GM12891 (cell line): ENCODE measurements at places on chromosomes 2 and 18.

DNA sequence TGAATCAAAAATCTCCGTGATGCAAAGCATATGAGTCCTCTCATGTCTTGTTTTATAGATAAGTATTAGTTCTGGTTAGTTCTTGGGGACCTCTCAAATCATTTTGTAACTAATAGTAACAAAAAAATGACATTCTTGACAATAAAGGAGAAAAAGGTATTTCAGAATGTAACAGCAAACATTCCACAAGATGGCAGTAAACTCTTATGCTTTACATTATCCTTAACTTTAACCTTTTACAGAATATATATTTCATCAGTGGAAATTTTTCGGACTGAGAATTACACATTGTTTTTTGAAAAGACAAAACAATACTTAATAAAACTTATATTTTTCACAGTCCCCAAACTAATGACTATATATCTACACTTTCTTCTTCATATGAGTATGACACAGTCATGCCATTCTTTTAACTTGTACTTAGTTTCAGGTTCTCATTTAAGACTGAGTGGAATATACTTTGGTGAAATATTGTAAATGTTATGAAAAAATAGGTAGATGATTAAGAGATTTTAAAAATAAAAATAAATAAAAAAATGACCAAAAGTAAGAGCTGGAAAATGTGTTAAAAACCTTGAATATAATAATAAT is 142.9 kb upstream of the NXPH2 start:
- no peak for DNase-seq

DNA sequence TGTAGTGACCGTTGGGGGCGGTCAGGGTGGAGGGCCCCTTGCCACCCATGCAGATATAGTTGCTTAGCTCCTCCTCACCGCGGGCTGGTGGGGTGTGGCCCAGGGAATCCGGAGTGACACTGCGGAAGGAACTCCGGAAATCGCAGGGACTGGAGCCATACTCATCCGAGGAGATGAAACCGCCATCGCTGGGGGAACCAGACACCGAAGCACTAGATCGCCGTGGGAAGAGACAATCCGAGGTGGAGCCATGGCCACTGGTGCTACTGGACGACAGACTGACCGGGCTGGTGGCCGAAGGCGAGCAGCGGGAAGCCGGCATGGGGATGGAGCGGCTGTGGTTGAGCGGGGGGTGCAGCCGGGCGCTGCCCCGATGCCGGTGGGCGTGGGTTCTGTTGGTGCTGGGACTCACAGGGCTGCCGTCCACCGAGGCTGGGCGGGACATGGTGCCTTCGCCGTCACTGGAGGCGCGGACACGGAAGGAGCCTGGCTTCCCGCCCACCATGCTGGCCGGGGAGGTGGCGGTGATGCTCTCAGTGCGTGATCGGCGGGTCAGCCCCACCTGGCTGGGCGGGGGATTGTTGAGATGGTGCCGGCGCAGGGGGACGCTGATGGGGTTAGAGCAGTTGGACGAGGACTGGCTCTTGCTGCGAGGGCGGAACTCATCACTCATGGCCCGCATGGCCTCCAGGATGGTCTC is 2.2 kb downstream of the IRS1 start:
- no peak for DNase-seq

DNA sequence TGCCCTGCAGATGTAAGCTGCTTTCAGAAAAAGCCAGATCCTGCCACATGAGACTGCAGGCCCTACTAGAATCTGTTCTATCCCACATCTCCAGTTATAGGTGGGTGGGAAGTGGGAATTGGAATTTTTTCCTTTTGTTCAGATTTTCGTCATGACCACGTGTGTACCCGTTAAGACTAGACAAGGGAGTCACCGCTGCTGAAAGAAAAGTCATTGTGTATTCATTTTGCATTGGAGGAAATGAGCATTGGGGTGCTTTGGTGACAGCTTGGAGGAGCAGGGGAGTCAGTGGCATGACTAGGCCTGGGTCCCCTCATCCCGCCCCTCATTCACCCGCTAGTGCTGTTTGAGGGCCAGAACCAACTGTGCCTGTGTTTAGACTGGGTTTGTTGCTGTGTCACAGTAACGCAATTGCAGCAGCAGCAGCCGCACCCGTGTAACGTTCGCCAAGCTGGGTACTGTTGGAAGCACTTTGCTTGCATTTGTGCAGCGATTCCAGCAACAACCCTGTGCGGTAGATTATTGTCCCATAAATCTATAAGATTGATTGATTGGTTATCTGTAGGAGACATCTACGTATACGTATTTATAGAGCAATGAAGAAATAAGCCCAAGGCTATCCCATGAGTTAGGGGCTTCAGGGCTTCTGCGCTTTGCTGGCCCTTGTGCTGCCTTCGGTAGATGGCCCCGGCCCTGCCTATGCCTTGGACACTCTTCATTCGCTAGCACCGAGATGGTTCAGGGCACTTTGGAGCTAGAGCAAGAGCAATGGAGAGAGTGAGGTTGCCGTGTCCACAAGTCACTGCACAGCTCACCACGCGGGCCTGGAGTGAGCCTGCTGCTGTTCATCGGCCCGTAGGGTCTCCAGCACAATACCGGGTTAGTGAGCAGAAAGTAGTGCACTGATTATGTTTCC is 194.9 kb downstream of the AGAP1 start:
- no peak for DNase-seq

DNA sequence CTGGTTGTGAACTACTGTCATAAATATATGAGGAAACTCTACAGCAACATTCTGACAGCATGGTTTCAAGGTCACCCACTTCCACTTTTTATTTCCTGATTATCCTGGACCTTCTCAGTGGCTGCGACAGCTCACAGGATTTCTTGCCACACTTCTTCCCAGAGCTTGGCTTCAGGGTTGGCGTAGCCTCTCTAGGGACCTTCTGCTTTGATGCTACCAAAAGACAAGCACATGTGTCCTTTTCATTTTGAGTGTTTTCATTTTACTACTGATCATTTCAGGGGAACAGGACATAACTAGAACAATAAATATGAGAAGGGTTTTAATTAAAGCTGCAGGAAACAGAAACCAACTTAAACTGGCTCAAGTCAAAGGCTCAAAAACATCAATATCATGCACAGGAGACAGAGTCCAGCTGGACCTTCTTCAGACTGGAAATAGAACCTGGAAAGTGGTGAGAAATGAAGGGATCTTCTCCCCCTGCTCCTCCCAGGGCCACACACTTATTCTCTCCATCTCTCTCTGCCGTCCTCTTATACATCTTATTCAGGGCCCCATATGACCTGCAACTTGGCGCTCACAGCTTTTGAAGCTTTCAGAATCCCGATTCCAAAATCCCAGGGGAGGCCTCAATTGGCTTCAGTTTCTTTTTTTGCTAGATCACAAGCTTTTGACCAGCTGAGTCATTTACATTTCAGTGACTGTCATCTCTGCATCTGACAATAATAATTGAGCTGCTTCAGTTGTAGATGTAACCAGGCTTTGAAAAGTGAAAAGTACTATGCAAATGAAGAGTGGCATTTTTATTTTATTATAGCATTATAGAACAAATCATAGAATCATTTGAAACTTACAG is 9.7 kb downstream of the VIT start:
- no peak for DNase-seq

- no peak for DNase-seq
Observed at GRCh38 chr2:32877587-32878510, 68.9 kb upstream of the LTBP1 start.

DNA sequence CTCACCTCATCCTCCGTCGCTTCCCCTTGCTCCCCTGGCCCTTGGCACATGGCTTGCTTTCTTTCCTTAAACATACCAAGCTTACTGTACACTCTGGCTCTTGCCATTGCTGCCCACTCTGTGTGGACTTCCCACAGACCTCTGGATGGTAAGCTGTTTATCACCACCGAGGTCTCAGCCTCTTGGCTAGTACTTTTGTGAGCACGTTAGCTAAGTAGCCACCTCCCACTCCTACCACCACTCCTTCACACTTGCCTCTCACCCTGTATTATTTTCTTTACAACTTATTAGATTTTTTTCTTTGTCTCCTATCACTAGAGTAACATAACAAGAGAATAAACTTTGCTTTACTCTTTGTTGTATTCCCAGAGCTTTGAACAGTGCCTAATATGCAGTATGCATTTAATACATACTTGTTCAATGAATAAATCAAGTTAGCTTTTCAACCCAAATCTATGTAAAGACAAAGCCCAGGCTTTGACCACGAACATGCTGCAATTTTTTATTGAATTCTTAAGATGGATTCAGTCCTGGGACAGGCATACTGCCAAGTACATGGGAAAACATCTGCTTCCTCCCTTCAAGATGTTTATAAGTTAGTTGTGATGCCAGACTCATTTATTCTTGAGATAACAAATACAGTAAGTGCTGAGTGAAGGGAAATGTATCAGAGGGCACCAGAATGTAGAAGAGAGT is 25.0 kb upstream of the MSGN1 start:
- no peak for DNase-seq

DNA sequence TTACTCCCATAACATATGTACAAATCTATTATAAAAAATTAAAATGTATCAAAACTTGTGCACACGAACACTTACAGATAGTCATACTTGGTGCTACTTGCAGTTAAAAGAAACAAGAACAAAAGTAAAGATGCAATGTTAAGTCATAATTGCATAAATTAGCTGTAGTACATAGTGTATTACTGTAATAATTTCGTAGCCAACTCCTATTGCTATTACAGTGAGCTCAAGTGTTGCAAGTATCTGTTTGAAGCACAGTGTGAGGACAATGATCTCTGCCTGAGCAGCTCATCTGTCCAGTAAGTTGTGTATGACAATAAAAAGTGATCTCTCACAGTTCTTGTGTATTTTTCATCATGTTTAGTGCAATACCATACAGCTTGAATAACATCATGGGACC is 7.5 kb upstream of the SERPINB13 start:
- no peak for DNase-seq

DNA sequence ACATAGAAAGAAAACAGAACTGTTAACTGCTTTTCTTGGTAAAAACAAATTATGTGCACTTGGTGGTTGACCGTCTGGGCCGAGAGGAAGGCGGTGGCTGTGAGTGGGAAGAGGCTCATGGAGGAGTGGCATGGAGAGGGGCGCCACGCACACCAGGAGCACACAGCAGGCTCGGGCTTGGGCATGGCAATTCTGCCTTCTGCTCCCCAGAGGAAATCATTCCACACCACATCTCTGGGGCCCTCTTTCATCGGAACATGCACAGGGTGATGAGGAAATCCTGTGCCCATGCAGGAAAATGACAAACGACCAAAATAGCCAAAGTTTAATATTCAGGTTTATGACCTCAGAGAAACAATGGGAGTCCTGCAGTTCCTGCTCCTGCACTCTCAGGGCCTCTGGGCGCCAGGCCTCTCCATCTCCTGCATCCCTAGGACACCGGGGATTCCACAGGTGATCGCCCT is 26.4 kb downstream of the WDFY1 start:
- no peak for DNase-seq

DNA sequence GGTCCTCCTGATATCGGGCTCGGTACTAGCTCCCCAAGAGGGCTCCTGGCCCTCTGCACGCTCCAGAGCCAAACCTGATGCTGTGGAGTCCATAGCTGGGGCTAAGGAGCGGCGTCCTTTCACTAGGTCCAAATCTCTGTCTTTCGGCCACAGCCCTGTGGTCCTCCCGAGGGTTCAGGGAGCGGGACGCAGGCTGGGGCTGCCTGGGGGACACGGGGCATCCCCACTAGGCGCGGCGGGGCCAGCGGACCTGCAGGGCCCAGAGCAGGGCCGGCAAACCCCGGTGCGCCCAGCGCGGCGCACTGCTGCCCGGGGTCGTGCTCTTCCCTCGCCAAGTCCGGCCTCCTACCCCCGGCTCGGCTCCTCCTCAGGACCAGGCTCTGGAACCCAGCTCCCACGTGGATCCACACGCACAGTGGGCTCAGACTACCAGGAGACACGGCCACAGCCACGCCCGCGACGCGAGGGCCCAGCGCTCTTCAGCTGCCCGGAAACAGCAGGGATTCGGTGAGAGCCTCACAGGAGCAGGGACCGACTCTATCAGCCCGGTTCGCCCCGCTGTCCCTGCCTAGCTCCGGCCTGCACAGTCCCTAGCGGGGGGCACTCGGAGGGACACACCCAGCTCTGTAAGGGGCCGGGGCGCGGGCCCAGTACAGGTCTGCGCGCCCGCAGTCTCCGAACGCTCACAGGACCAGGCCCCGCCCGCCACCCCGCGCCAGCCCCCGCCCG is 593 bp downstream of the ZNF514 start:
- peak; percentile 44 for DNase-seq

GRCh38 chr18:9153256-9153655 is 16.7 kb downstream of the ANKRD12 start:
- DNase-seq, result no peak

DNA sequence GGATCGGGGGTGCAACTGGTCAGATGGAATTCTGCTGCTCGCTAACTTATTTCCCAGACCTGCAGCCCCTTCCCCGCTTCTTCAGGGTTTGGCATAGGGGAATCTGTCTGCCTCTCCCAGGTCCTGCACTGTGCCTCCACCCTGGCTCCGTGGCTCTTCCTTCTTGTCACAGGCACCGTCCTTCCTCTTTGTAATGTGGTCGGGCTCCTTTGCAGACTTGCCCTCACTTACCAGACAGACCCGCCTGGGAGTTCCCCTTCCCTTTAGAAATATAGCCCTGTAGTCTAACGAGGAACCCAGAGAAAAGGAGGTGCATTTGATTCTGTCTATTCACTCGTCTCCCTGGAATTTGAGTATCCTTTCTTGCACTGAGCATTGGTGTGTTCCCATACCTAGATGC is 63.9 kb upstream of the PAX8 start:
- DNase-seq, result no peak

DNA sequence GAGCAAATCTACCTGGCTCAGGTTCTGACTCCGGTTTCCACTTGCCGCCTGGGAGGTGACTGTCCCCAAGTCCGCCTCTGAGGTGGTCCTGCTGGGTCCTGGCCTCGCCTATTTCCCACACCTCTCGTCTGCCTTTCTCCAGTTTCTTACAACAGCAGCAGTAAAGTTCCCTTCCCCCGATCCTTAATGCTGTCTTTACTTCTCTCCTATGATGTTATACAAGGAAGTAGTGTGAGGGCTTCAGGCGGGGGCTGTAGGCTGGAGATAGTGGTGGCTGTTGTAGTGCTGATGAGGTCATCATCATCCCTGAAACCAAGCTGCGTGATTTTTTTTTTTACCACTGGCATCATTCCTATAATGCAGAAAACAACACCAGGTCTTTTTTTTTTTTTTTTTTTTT is 18.9 kb downstream of the TGIF1 start:
- DNase-seq, result no peak

DNA sequence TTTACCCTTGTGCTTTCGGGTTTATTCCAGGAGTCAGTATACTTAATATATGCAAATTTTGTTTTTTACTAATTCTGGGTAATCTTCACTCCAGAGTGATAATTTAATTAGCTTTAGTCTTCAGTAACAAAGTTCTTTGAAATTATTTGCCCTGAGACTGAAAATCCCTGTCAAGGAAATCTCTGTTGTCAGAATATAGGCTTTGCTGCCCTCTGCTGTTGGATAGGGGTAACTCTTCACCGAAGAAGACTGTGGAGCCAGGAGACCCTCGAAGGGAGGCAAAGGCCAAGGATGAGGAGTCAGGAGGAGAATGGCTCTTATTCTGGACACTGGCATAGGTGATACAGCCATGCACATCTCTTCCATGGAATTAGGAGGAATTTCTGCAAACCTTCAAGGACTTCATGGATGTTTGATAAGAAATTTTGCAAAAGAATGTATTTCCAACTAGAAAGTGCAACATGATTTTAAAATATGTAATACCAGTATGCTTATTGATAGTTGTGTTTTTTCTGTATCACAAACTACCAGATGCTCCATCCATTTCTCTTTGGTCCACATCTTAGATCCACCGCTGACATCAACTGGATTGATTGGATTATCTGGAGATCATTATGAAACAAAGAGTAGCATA is 182.3 kb downstream of the RDH14 start:
- DNase-seq, result peak; percentile 11
